ENCODE measurements at places on chromosomes 4 and X.

DNA sequence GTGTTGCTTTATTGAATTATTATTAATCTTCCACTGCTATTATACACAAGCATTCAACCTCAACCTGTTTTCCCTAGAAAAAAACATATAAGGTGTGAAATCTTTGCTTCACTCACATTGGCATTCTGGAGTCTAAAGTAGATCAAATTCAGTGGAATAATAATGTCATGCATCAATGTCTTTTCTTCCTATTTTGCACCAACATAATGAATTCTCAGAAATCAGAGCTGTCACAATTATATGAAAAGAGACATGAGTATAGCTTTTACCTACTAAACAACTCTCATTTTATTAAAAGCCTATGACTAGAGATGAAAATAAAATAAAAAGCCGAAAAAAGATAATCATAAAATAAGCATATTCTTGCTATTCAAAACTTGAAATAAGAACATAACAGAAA, 96.3 kb upstream of the QRFPR start:
- no peak for DNase-seq

- DNase-seq, result no peak
These were observed 21.0 kb downstream of the CEP44 start for GRCh38 chr4:174304664-174305063.

- no peak for DNase-seq
These were observed 55.5 kb upstream of the TENM3 start for GRCh38 chr4:182187674-182188073.

GRCh38 chrX:2967998-2968909, 38.1 kb upstream of the ARSH start:
- peak; percentile 35 for DNase-seq

DNA sequence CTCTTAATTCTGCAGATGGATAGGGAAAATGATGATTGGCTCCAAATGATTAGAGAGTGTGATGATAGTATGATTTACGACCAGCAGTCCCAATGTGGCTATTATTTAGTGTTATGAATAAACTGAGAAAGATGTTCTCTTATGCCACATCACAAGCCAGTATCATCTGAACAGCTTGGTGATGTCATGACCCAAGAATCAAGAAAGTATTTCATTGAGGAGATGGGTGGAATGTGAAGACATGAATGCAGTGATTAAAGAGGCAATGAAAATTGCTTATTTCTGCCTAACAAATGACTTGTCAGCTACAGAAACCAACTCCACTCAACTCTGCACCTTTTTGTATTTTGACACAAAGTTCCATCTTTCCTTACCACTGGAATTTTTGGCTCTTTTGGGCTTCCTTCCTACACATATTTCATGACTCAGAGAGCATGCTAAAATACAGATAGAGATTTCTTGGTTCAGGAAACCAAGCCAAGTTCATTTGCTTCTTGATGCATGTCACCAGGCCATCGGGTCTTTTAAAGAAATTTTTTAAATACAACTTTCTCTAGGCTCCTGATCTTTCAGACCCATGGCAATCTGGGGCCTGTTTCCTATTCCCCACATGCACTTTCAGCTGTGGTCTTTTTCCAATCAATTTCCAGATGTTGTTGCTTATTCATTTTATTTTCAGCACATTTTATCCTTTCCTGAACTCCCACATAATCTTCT, 174.2 kb downstream of the HHIP start:
- DNase-seq, result no peak

DNA sequence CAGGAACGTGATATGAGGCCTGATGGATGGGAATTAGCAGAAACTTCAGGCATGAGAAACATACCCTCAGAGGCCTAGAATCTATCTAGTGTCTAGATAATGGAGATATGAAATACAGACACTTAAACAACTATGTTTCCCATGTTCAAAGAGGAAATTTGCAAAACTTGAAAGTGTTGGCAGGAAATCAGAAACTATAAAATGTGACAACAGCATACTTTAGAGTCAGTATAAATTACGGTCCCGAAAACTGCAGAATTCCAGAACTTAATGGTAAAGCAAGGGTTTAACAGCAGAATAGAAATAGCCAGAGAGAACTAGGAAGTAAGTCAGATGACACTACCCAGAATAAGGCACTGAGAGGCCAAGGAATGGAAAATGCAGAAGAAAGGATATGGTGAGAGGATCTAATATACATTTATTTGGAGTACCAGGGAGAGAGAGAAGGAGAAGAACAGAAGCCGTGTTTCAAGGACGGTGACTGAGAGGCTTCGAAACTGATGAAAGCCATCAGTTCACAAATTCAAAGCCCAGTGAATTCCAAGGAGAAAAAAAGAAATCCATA, 7.4 kb downstream of the HTT-AS start:
- no peak for DNase-seq

GRCh38 chr4:154562697-154563254, at the start of gene FGB:
Gene FGB (plus strand): TSS chr4:154563011. CDS start chr4:154563019, 8 bp downstream.
- no peak for DNase-seq

DNA sequence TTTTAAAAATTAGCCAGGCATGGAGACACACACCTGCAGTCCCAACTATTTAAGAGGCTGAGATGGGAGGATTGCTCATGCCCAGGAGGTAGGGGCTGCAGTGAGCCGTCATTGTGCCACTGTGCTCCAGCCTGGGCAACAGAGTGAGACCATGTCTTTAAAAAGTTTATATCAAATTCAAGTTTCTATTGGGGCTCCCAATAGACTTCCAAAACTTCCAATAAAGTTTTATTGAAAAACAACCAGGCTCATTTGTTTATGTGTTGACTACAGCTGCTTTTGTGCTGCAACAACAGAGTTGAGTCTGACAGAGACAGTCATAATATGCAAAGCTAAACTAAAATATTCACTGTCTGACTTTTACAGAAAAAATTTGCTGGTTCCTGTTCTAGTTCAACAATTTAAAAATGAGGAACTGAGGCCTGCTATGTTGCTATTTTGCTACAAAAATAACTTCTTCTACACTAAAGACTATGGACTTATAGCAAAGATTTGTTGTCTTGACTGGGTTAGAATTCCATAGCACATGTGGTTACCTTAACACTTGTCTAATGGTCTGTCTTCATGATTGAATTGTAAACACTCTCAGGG, 63.3 kb upstream of the RELL1 start:
- no peak for DNase-seq

DNA sequence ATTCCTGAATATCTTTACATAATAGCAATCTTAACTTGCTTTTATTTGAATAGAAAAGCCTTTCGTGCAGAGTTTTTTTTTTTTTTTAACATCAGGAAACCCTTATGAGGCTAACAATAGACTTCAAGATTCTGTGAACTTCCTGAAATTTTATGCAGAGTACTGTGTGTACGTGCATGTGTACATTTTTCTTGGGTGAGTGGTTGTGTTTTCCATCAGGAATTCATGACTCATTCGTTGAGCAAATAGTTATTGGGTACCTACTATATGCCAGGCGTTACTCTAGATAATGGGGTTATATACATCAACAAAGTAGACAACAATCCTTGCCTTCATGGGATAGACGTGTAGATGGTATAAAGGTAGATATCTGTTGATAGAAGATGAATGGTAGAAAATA, 59.1 kb downstream of the MRPL1 start:
- DNase-seq, result no peak

GRCh38 chrX:41293269-41293668, 40.7 kb upstream of the DDX3X start:
- DNase-seq, result peak; percentile 74

GRCh38 chr4:85862896-85863295, 387.9 kb downstream of the ARHGAP24 start:
- no peak for DNase-seq

- no peak for DNase-seq
These were observed 384.0 kb upstream of the DIPK2B start for GRCh38 chrX:45584717-45585116.

- no peak for DNase-seq
These were observed 30.5 kb upstream of the TEX13C start for GRCh38 chrX:125289209-125289608.

- DNase-seq, result no peak
These were observed 181.7 kb downstream of the SLC39A8 start for GRCh38 chr4:102163404-102164140.

DNA sequence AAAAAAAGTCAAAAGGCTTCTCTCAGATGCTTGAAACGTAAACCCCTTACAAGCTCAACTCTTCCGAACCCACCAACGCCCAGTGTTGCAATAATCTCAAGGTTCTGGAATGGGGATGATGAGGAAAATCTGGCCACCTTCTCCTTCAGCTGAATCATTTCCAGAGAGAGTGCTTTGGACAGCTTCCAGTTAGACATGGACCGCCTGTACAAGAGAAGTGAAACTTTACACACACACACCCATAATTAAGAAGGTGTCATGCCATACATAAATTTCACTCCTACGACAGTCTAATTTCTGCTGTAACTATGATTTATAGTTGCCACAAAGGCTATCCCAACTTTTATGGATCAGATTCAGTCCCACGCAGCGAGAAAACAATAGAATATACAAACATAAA, 72.3 kb downstream of the PRKG2 start:
- no peak for DNase-seq

GRCh38 chrX:29461039-29461438, 754.3 kb upstream of the MAGEB2 start:
- no peak for DNase-seq

- no peak for DNase-seq
These were observed 45.9 kb downstream of the TEC start for GRCh38 chr4:48223633-48224295.

GRCh38 chrX:116667346-116668134, 204.8 kb upstream of the CT83 start:
- no peak for DNase-seq

DNA sequence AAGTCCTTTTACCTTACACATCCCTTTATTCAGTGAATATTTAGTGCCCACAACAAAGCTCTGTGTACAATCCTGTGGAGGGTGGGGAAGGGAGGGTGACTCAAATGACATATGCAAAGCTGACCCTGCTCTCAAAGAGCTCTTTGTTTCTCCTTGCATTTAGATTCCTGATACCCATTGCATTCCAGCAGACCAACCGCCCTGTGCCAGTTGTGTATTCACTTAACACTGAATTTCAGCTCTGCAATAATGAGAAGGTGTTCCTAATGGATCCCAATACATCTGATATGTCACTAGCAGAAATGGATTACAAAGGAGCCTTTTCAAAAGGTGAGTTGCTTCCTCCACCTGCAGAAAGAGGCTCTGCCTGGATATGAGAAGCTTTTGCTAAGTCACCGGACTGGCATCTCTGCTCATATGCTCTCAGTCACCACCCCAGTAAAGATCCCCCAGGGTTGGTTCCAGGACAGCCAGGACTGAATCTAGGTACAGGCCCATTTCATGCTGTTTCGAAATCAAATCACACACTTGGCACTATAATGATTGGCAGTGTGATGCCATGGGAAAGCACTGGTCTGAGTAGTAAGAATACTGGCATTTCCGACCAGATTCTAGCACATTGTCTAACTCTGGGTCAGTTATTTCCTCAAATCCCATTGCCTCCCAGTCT, 17.1 kb upstream of the ANXA3 start:
- no peak for DNase-seq

DNA sequence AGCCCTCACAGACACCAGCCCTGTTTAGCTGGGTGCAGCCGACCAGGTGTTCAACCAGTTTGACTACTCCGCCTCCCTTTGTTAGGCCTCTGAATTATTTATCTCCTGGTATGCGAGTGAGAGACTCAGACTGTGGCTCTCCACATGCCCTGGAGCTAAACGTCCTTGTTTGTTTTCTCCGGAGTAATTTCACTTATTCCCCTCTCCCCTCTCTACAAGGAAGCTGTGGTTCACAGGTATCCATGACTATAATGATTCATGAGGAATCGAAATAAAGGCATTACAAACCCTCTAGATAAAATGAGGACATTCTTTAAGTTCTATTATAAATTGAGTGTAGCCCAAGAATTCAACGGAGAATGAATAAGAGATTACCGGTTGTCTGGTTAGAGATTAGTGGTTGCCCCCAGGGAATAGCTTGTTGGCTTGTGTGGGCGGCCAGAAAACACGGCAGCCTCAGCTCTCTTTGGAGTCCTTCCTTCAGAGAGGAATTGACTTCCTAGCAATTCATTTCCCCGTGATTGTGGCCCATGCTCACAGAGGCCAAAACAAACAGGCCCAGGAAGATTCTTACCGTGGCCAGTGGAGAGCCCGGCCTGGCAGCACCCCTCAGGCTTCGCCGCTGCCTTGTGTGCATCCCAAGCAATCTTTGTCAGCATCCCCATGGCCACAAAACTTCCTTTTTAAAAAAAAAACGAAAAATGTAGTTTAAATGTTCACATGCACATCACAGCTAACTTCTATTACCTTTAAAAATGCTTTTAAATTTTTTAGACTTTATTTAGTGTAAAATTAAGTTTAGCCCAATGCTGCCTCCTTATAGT, 60.2 kb upstream of the CBR4 start:
- DNase-seq, result peak; percentile 85

GRCh38 chr4:8854931-8855330, 16.7 kb downstream of the HMX1 start:
- DNase-seq, result no peak

- DNase-seq, result peak; percentile 9
These were observed 22.6 kb downstream of the RNF212 start for GRCh38 chr4:1090465-1091440.

DNA sequence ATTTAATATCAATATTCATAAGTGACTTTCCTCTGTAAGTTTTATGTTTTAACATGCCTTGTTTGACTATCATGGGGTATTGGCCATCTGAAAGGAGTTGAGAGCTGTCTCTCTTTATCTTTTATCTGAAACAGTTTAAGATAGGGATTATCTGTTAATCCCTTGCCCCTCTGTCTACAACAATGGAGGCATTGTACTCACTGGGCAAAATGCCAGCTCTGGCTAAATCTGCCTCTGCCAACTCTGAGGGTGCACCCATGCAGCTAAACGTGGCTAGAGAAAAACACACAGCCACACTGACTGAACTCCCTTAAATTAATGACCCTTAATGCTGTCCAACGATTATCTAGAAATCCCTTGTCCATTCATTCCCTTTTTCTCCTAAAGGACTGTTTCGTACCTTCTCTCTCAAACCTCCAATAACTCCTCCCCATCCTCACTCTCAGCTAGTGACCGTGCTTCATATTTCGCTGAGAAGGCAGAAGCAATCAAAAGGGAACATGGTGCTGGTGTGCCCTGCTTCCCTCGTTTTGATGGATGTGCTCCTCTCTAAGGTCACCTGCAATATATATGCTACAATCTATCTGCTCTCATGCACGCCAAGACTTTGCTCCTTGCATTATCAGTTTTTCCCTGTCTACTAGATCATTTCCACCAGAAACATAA, 10.3 kb downstream of the PHKA2 start:
- no peak for DNase-seq

- DNase-seq, result no peak
These were observed 120.0 kb upstream of the SHISA3 start for GRCh38 chr4:42277291-42277690.

DNA sequence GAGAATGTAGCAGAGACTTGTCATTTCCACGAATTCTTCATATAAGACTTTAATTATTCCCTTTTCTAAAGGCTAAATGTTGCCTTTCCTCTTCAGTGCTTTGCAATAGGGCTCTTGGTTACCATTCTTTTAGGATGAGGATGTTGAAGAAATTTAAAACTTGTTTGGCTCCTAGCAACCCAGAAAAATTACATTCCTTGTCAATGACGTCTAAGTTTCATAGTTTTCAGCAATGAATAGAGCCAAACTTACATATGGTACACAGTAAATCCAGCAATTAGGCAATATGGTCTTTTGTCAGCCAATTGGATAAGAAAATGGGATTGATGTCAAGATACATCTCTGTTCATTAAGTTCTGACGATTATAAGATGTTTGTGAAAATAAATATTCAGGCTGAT, 1639.6 kb upstream of the PCDH10 start:
- DNase-seq, result no peak
